ENCODE measurements at places on chromosomes 7 and 10.
A peak's percentile ranks its signal among the peaks of the same experiment; 100 is the strongest.

- no peak for DNase-seq
- H3K36me3 ChIP-seq: peaks cover 17% of the 10 kb centered on the region
- H3K27me3 ChIP-seq: no peaks in the 10 kb centered on the region
- no peak overlapping the region for H3K4me3 ChIP-seq
- H3K27ac ChIP-seq: no peak overlapping the region
- H3K4me1 ChIP-seq: no peaks in the 10 kb centered on the region
Measured at GRCh38 chr10:102004376-102004775, 51.6 kb downstream of the ARMH3 start.

DNA sequence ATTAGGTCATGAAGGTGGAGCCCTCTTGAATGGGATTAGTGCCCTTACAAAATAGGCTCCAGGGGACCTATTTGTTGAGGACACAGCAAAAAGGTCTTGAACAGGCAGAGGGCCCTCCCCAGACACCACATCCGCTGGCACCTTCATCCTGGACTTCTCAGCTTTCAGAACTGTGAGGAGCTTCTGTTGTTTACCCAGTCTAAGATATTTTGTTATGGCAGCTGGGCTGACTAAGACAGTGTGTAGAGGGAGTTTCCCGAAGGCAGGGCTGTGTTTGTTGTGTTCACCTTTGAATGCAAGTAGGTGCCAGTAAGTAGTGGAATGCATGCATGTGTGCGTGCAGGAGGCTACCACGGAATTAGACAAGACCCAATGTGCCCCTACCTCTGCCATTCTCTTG, 106.7 kb downstream of the PTPRE start:
- no peak overlapping the region for H3K27ac ChIP-seq
- H3K27me3 ChIP-seq: no peaks in the 10 kb centered on the region
- no peaks in the 10 kb centered on the region for H3K4me1 ChIP-seq
- no peak for DNase-seq
- no peak overlapping the region for H3K4me3 ChIP-seq

- no peaks in the 10 kb centered on the region for H3K27me3 ChIP-seq
- H3K36me3 ChIP-seq: no peaks in the 10 kb centered on the region
- no peak overlapping the region for H3K27ac ChIP-seq
Measured at GRCh38 chr10:128896963-128897362, 570.1 kb upstream of the MGMT start.

- H3K36me3 ChIP-seq: no peaks in the 10 kb centered on the region
- DNase-seq: no peak
- H3K4me3 ChIP-seq: no peak overlapping the region
Measured at GRCh38 chr7:118792682-118793081, 568.2 kb downstream of the ANKRD7 start.

- peak overlapping the region; percentile 47 for H3K27ac ChIP-seq
- H3K36me3 ChIP-seq: no peaks in the 10 kb centered on the region
- no peaks in the 10 kb centered on the region for H3K4me1 ChIP-seq
- DNase-seq: no peak
Measured at GRCh38 chr10:95434583-95434982, 126.6 kb downstream of the SORBS1 start.

- no peak for DNase-seq
- H3K4me3 ChIP-seq: no peak overlapping the region
- H3K36me3 ChIP-seq: no peaks in the 10 kb centered on the region
- no peaks in the 10 kb centered on the region for H3K27me3 ChIP-seq
- no peaks in the 10 kb centered on the region for H3K4me1 ChIP-seq
Measured at GRCh38 chr7:116512520-116513188, 12.2 kb upstream of the CAV1 start.

DNA sequence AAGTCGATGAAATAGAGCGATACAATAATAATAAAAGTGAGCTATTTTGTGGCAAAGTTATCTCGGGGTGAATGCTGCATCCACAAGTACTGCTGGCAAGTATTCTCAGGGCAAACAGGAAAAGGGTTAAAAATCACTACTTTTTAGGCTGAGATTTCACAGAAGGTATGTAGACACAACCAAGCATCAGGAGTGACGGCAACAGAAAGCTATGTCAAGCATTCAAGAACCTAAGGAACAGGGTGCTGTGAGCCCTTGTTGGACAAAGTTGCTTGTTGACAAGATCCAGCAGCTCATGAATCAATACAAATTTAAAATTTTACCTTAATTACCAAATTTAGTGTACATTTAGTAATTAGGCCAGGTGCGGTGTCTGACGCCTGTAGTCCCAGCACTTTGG, 41.2 kb upstream of the C1QL3 start:
- no peaks in the 10 kb centered on the region for H3K4me1 ChIP-seq
- no peak for DNase-seq
- no peaks in the 10 kb centered on the region for H3K36me3 ChIP-seq
- H3K4me3 ChIP-seq: no peak overlapping the region
- no peaks in the 10 kb centered on the region for H3K27me3 ChIP-seq
- no peak overlapping the region for H3K27ac ChIP-seq

DNA sequence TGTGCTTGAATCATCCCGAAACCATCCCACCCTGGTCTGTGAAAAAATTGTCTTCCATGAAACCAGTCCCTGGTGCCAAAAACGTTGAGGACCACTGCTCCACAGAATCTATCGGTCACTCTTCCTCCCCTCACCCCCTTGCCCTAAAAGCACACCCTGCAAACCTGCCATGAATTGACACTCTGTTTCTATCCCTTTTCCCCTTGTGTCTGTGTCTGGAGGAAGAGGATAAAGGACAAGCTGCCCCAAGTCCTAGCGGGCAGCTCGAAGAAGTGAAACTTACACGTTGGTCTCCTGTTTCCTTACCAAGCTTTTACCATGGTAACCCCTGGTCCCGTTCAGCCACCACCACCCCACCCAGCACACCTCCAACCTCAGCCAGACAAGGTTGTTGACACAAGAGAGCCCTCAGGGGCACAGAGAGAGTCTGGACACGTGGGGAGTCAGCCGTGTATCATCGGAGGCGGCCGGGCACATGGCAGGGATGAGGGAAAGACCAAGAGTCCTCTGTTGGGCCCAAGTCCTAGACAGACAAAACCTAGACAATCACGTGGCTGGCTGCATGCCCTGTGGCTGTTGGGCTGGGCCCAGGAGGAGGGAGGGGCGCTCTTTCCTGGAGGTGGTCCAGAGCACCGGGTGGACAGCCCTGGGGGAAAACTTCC, 784 bp upstream of the SERPINE1 start:
- DNase-seq: peak; percentile 48
- H3K27ac ChIP-seq: peak overlapping the region; percentile 50

DNA sequence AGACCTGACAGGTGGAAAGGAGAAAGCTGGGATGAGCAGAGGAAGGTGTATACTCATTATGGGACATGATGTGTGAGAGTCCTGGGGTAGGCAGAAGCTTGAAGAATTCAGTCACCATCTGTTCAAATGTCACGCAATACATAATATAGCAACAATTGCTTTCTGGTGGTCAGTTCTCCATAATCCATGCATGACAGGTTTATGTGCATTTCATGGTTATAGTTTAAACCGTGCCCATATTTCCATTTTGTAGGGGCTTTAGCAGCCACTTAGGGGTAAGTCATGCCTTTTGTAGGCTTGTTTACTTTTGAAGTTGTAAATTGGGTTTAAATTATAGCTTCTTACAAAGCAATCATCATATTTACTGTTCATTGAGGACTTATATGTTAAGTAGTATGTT, 158.8 kb downstream of the NXPH1 start:
- no peak overlapping the region for H3K27ac ChIP-seq
- no peak for DNase-seq
- no peaks in the 10 kb centered on the region for H3K27me3 ChIP-seq
- no peaks in the 10 kb centered on the region for H3K4me1 ChIP-seq

All from kidney (tissue), 22 donors.